ENCODE measurements at places on chromosomes 1 and 21.

- peaks cover 30% of the 10 kb centered on the region for H3K4me1 ChIP-seq
- no peak for DNase-seq
- no peaks in the 10 kb centered on the region for H3K36me3 ChIP-seq
- H3K27ac ChIP-seq: no peak overlapping the region
- H3K4me3 ChIP-seq: no peak overlapping the region
These were observed 168.8 kb downstream of the EIF4G3 start for GRCh38 chr1:21007876-21008275.

DNA sequence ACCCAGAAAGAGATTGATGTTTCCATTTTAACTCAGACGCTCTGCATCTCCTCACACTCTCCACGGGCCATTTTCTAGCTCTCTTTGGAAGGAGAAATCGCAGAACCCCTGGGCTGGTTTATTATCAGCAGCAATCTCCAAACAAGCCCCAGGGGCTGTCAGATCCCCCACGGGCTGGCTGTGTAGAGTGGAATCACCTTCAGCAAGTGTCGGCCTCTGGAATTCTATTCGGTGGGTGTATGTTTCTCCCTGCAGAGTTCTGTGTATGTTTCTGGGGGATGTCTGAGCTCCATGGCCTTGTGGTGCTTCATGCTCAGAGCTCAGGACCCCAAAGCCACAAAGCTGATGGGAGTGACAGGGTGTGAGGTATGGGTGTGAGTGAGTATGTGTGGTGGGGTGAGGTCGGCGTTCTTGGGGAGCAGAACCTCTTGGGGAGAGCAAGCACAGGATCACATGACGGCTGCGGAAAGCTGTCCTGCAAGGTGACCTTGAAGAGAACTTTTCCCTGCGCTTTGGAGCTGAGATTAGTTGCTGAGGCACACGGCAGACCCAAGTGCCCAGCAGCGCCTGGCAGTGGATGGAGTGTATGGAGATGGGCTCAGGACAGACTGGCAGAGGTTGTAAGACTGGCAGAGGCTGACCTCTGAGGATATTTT lies 489 bp downstream of the ACOT11 start:
- no peaks in the 10 kb centered on the region for H3K27me3 ChIP-seq
- H3K27ac ChIP-seq: no peak overlapping the region
- no peak overlapping the region for H3K4me3 ChIP-seq
- H3K36me3 ChIP-seq: no peaks in the 10 kb centered on the region

DNA sequence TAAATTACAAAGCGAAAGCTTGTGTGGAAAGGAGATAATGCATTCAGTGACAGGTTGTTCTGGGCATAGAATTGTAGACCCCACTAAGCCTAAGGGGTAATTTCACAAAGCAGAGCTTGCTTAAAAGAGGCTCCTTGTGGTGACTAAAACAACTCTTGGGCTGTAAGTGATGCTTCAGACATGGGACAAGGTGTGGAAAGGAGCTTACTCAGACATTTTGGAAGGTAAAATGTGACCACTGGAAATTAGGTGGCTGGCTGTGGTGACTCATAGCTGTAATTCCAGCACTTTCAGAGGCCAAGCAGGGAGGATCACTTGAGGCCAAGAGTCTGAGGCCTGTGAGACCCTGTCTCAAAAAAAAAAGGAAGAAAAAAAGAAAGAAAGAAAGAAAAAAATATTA lies 51.1 kb upstream of the LRRC8C start:
- no peaks in the 10 kb centered on the region for H3K4me1 ChIP-seq
- H3K36me3 ChIP-seq: no peaks in the 10 kb centered on the region
- no peak overlapping the region for H3K4me3 ChIP-seq
- peaks cover 15% of the 10 kb centered on the region for H3K27me3 ChIP-seq

DNA sequence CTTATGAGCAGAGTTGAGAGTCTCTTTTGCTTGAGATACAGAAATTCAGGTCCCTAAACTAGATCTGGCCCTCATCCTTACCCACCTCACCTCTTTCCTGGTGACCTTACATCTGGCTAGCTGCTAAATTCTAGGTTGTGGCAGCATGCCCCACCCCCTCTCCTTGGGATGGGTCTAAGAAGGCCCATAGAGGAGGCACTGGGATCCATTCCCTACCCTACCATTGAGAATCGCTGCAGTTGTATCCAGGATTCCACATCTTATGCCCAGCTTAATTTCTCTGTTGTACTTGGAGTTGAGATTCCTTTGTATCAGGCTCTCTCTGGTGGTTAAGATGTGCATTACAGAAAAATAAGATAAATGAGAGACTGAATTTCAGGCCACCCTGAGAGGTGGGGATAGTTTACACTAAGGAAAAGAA lies 9.5 kb upstream of the TMEM39B start:
- H3K27me3 ChIP-seq: peaks cover 9% of the 10 kb centered on the region
- peak; percentile 64 for DNase-seq
- H3K36me3 ChIP-seq: peaks cover 23% of the 10 kb centered on the region
- H3K4me3 ChIP-seq: peak overlapping the region; percentile 38
- H3K4me1 ChIP-seq: peaks cover 49% of the 10 kb centered on the region

DNA sequence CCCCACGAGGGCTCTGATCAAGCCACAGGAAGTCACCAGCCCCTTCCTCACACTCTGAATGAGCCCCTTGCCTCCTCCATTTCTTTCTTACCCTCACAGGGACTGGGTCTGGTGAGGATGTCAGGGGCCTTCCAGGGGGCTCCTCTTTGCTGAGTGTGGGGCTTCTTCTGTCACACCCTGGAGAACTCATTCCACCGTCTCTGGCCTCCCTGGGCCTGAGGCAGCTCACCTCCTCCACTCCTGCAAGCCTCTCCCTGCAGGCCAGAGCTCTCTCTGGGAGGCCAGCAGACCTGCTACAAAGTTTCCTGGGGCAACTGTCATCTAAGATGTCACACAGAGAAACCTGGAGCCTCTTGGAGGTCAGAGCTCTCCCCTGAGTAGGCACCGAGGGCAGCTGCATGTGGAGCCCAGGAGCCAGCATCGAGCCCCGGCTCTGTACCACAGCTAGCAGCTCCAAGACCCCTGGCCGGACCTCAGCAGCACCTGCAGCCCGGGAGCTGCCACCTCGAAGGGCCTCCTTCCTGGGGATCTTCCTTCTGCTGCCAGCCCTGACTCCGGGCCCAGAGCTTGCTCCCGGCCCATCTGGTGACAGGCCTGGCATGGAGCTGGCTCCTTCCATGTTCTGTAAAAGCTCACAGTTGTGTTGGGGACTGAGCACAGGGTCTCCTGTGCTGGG lies 1.1 kb downstream of the SPOCD1 start:
- peaks cover 5% of the 10 kb centered on the region for H3K4me1 ChIP-seq
- DNase-seq: no peak
- H3K27ac ChIP-seq: no peak overlapping the region

GRCh38 chr1:205075642-205076155 lies 8.6 kb downstream of the TMEM81 start:
- no peaks in the 10 kb centered on the region for H3K36me3 ChIP-seq
- no peak overlapping the region for H3K27ac ChIP-seq
- H3K27me3 ChIP-seq: peaks cover 14% of the 10 kb centered on the region
- H3K4me3 ChIP-seq: no peak overlapping the region
- no peak for DNase-seq

DNA sequence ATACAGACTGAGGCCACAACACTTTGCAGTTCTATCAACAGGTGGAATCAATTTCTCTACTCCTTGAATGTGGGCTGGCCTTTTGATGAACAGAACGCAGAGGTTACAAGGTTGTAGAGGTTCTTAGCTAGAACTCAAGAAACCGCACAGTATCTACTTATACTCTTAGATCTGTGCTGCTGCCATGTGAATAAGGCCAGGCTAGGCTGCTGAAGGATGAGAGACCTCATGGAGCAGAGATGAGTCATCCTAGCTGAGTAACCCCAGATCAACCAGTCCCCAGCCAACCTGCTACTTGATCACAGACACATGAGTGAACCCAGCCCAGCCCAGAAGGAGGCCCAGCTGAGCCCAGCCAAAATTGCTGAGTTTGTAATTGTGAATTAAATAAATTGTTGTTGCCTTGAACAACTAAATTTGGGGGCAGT lies 35.3 kb upstream of the BCAR3 start:
- H3K27me3 ChIP-seq: no peaks in the 10 kb centered on the region
- H3K27ac ChIP-seq: no peak overlapping the region
- peaks cover 30% of the 10 kb centered on the region for H3K4me1 ChIP-seq
- H3K4me3 ChIP-seq: no peak overlapping the region
- peaks cover 23% of the 10 kb centered on the region for H3K36me3 ChIP-seq

DNA sequence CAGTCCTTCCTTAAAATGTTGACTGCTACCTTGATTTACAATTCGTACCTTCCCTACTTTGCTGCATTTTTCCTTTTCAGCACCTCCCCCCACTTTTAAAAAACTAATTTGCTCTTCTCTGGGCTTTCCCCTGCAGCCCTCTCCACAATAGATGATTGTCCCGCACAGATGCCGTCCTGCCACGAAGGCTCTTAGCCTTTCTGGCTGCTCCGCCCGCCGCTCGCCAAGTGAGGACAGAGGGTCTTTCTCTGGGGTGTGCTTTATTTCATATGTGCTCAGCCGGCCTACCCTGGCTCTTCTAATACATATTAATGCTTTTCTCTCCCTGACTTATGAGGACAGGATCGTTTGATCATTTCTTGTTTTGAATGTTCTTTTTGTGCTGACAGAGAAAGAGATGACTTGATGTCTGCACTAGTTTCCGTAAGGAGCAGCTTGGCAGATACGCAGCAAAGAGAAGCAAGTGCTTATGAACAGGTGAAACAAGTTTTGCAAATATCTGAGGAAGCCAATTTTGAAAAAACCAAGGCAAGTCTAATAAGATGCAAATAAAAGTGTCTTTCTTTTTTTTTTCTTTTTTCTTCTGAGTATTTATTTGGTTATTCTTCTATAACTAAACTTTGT lies 60.6 kb downstream of the SDCCAG8 start:
- no peak for DNase-seq
- H3K27me3 ChIP-seq: no peaks in the 10 kb centered on the region
- peaks cover 20% of the 10 kb centered on the region for H3K4me1 ChIP-seq

DNA sequence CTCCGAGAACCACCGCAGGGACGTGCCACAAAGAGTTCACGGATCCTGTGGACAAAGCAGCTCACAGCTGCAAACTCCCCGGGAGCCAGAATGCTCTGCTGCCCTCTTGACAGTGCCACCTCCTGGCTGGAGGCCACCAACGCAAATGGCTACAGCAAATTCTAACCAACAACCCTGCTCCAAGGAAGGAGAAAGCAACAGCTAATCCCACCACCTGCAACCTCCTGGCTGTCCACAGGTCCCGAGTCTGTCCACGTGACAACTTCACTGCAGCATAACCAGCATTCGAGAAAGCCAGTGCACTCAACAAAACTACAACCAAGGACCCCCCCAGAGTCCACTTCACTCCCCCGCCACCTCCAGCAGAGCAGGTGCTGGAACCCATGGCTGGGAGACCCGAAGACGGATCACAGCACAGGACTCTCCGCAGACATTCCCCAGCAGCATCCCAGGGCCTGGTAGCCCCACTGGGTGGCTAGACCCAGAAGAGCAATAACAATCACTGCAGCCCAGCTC lies 17.3 kb downstream of the POFUT2 start:
- H3K27ac ChIP-seq: no peak overlapping the region
- H3K36me3 ChIP-seq: peaks cover 10% of the 10 kb centered on the region

- no peaks in the 10 kb centered on the region for H3K27me3 ChIP-seq
- H3K4me3 ChIP-seq: no peak overlapping the region
- no peak overlapping the region for H3K27ac ChIP-seq
- H3K4me1 ChIP-seq: peaks cover 3% of the 10 kb centered on the region
- DNase-seq: no peak
- H3K36me3 ChIP-seq: peaks cover 19% of the 10 kb centered on the region
These were observed 80.1 kb downstream of the TTLL7 start for GRCh38 chr1:83918688-83919285.

DNA sequence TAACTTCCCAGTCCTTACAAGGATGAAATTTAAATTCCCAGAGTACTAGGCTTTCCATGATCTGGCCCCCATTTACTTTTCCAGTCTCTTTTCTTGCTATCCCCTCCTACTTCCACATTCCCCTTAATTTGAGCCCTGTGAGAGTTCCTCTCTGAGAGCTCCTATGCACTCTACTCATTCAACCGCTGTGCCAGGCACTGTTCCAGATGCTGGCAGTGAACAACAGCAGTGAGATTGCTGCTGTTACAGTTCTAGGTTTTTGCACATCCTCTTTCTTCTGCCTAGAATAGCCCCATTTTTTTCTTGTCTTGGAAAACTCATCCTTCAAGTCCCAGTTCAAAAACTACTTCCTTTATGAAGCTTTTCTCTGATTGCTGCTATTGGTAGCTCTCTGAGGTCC lies 18.8 kb downstream of the ATF6 start:
- H3K4me1 ChIP-seq: peaks cover 16% of the 10 kb centered on the region
- no peaks in the 10 kb centered on the region for H3K27me3 ChIP-seq
- no peak for DNase-seq

GRCh38 chr1:208917723-208918122 lies 665.8 kb upstream of the CAMK1G start:
- no peaks in the 10 kb centered on the region for H3K36me3 ChIP-seq
- no peak for DNase-seq
- H3K27ac ChIP-seq: no peak overlapping the region
- no peak overlapping the region for H3K4me3 ChIP-seq

DNA sequence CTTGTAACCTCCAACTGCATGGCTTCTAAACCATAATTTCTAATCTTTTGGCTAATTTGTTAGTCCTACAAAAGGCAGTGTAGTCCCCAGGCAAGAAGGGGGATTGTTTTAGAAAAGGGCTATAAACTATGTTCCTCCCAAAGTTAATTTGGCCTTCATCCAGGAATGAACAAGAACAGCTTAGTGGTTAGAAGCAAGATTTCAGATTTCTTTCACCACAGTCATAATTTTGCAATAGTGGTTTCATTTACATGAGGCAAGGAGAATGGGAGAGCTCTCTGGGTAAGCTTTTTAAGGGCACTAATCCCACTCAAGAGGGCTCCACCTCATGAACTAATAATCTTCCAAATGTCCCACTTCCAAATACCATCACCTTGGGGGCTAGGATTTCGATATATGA lies 1353.9 kb downstream of the NCAM2 start:
- DNase-seq: no peak
- H3K4me1 ChIP-seq: no peaks in the 10 kb centered on the region
- no peaks in the 10 kb centered on the region for H3K36me3 ChIP-seq

DNA sequence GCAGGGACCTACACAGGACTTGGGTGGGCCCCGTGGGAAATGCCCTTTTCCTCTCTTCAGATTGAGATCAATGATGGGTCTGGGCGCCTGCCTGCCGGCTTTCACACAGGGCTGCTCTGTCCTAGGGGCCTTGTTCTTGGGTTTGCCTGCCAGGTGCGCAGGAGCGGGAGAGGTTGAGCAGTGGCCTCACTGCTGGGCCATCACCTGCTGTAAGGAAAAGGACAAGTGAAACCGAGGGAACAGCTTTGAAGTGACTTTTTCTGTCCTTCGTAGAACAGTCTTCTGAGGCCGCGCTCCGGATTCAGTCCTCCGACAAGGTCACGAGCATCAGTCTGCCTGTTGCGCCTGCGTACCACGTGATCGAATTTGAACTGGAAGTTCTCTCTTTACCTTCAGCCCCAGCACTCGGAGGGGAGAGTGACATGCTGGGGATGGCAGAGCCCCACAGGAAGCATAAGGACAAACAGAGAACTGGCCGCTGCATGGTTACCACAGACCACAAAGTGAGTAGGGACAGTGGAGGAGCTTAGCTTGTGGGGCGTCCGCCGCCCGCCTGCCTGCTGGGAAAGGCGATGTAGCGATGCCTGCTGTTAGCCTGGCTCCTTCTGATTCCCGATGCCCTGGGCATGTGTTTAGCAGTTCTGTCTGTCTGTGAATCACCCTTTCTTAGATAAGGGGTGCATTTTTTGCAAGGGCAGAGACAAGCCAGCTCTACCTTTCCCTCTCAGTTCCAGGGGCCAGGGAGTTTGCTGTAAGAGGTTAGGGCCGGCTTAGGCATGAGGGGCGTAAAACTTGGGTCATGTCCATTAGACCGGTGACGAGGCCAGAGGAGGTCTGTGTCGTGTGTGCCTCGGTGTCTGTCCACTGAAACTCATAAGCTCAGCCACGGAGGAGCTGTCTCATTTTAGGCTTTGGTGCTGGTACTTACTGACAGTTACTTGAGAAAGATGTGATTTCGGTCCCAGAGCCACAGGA lies 19.5 kb upstream of the PWP2 start:
- no peak overlapping the region for H3K4me3 ChIP-seq
- no peak overlapping the region for H3K27ac ChIP-seq
- DNase-seq: no peak
- H3K36me3 ChIP-seq: peaks cover 34% of the 10 kb centered on the region
- H3K4me1 ChIP-seq: no peaks in the 10 kb centered on the region

Data from HFFc6 (cell line).